ENCODE measurements at places on chromosomes 16 and 17. TPM values are rescaled to one million over a fixed set of nuclear protein-coding genes. Genes with fewer than 3 reads are reported as not detected.

- no peak overlapping the region for H3K4me3 ChIP-seq
- no peaks in the 10 kb centered on the region for H3K4me1 ChIP-seq
- no peaks in the 10 kb centered on the region for H3K27me3 ChIP-seq
- H3K36me3 ChIP-seq: no peaks in the 10 kb centered on the region
These were observed 55.8 kb downstream of the BMERB1 start for GRCh38 chr16:15490123-15490711.

DNA sequence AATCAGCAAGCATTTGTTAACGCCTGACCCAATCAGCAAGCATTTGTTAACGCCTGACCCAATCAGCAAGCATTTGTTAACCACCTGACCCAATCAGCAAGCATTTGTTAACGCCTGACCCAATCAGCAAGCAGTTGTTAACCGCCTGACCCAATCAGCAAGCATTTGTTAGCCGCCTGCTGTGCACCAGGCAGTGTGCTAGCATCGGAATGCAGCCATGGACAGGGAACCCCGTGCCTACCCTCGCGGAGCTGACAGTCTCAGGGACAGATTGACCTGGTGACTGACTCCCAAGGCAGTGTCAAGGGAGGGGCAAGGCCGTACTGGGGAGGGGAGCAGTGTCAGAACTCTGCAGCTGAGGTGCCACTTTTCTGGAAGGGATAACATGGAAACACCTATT, 66.9 kb downstream of the ABR start:
- no peak for DNase-seq
- H3K4me3 ChIP-seq: no peak overlapping the region
- no peaks in the 10 kb centered on the region for H3K36me3 ChIP-seq
- H3K27ac ChIP-seq: no peak overlapping the region

GRCh38 chr16:31351942-31352325, 3.0 kb upstream of the ITGAX start:
- no peak overlapping the region for H3K4me3 ChIP-seq
- no peaks in the 10 kb centered on the region for H3K4me1 ChIP-seq
- DNase-seq: no peak

Gene IRF8
- 52.5 TPM for total RNA-seq

Gene CTRB1
- total RNA-seq: 19.1 TPM
